ENCODE measurements at places on chromosomes 6 and 20.
A peak's percentile ranks its signal among the peaks of the same experiment; 100 is the strongest.

DNA sequence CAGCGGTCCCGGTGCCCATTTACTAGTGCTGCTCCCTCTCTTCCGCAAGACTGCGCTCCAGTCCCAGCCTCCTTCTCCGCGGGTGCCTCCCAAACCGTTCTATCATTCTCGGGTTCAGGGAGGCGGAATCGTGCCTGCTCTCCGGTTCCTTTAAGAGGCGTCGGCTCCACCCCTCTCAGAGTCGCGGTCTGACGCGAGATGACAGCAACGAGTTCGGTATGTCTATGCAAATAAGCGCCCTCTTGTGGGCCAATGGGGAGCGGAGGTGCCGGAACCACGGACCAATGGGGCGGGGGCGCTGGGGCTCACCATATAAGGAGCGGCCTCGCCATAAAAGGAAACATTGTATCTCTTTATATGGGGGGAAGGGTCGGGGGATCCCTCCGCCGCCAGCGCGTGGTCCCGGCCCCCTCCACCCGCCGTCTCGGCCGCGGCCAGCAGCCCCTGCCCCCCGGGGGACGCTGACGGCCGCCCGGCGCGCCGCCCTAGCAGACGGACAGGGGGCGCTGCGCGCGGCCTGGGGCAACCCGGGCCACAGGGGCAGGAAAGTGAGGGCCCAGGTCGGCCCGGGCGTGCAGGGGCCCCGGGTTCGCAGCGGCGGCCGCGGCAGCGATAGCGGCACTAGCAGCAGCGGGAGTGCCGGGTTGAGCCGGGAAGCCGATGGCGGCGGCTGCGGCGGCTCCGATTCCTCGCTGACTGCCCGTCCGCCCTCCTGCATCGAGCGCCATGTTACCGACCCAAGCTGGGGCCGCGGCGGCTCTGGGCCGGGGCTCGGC lies at the start of gene SRF:
TSS of gene SRF (plus strand) at position 339 of the 776 bp plus-strand sequence. CDS start at position 727, 388 bp downstream.
- DNase-seq: peak; percentile 97

GRCh38 chr20:22566876-22567658 lies 17.3 kb downstream of the FOXA2 start:
- DNase-seq: no peak

- no peak for DNase-seq
These were observed 83.6 kb downstream of the SMOC2 start for GRCh38 chr6:168524571-168525001.

- no peak for DNase-seq
These were observed 67.1 kb downstream of the LRFN2 start for GRCh38 chr6:40520084-40520483.

DNA sequence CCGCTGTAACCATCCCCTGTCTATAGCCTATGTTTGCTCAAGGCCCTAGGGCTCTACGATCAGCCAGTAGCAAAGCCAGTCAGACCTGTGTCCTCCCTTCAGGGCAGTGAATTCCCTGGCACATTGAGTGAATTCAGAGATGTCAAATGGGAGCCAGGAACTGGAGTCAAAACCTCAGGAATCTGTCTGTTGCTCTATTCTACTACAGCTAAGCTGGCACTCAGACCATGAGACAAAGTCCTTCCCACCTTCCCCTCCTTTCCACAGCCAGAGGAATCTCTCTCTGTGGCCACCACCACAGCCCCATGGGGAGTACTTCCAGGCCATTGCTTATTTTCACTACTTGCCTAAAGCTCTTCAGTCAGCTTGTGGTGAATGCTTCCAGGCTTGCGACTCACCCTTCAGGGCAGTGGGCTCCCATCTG lies 82.0 kb downstream of the PKIB start:
- DNase-seq: peak; percentile 40

- no peak for DNase-seq
These were observed 59.1 kb downstream of the RIPOR3 start for GRCh38 chr20:50632236-50632635.

DNA sequence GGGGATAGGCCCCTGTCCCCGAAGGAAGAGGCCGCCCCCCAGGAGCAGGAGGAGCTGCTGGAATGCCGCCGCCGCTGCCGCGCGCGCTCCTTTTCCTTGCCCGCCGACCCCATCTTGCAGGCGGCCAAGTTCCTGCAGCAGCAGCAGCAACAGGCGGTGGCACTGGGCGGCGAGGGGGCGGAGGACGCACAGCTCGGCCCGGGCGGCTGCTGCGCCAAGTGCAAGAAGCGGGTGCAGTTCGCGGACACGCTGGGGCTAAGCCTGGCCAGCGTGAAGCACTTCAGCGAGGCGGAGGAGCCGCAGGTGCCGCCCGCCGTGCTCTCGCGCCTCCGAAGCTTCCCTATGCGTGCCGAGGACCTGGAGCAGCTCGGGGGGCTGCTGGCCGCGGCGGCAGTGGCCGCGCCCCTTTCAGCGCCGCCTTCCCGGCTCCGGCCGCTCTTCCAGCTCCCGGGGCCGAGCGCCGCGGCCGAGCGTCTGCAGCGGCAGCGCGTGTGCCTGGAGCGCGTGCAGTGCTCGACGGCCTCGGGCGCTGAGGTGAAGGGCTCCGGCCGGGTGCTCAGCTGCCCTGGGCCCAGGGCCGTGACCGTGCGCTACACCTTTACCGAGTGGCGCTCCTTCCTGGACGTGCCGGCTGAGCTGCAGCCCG lies 630 bp downstream of the PPP1R3G start:
- no peak for DNase-seq
